Epithelial cell of prostate (primary cell): ENCODE measurements at places on chromosomes 7 and 10.
A peak's percentile ranks its signal among the peaks of the same experiment; 100 is the strongest.

DNA sequence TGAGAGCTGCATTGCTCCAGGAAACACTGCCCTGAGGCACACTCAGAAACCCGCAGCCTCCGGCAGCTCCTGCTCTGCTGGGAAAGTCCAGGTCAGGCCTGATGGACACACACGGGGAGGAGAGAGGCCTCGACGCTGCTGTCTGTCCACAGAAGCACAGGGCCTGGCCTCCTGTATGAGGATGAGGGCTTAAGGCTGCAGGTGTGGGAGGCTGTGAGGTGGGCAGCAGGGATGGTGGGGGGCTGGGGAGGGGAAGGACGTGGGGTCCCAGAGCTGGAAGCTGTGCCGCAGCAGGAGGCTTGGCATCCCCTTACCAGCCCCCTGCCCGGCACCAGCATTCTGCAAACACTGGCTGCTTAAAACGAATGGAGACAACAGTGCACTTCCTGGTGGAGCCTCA, 186.2 kb downstream of the DNAJB6 start:
- no peak for DNase-seq

DNA sequence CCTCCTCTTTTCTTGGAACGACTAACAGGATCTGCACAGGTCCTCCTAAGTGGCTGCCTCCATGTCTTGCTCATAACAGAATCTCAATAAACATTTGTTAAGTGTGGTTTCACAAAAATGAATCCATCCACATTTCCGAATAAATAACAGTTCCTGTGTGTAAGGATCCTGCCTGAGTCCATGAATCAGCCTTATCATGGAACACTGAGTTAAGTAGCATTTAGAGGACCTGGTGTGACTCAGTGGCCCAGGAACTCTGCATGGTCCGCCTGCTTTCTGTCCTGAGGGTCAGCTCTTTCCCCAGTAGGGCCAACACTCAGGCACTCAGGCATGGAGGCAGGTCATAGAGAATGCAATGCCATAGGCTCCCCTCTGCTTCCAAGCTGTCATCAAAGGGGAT, 15.8 kb upstream of the C10orf90 start:
- DNase-seq: no peak

DNA sequence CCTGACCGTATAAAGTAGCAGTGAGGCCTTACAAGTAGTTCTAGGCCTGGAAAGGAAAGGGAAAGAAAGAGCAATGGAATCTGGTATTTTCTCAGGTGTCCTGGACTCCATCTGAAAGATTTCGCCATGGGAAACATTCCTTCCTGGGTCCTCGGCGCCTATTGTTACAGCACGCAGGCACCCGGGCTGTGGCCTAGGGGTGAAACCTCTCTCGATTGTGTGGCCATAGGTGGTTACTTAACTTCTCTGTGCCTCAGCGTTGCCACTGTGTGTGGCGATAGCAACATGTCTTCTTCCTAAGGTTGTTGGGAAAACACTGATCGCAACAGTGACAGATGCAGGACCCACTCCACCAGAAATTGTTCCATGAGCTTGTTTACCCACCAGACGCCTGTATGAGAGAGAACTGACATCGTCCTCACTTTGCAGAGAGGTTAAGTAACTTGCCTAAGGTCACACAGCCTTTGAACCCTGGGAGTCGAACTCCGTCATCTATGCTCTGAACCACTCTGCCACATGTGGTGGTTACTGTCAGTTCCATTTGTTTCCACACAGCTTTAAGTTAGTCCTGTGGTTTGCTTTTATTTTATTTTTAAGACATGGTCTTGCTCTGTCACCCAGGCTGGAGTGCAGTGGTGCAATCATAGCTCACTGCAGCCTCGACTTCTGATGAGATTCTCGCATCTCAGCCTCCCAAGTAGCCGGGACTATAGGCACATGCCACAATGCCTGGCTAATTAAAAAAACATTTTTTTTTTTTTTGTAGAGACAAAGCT, 73.4 kb downstream of the LHPP start:
- DNase-seq: no peak

DNA sequence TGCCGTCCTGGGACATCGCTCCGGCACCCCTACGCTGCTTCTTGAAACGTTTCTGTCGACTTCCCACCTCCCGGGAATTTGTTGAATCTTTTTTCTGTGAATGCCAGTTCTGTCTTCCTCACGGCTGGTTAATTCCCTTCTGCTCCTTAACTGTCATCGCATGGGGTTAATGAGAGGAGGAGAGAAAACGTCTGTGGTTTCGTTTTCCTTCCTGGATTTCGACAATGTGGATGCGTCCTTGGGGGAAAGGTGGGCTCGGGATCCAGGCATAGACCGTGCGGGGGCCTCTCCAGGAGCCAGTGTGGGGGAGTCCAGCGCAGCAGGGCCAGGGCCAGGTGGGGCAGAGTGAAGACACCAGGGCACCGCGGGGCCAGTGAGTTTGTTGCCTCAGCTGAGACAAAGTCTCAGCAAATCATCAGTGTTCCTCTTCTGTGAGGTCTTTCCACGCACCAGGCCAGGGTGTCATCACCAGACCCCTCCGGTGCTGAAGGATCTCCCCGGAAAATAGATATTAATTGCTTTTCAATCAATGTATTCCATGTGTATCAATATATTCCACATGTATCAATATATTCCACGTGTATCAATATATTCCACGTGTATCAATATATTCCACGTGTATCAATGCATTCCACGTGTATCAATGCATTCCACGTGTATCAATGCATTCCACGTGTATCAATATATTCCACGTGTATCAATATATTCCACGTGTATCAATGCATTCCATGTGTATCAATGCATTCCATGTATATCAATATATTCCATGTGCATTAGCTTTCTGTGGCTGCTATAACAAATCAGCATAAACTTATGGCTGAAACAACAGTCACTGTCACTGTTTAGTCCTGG, 33.7 kb upstream of the CFAP46 start:
- no peak for DNase-seq

GRCh38 chr7:101941481-101942383, 124.3 kb downstream of the CUX1 start:
- peak; percentile 71 for DNase-seq

DNA sequence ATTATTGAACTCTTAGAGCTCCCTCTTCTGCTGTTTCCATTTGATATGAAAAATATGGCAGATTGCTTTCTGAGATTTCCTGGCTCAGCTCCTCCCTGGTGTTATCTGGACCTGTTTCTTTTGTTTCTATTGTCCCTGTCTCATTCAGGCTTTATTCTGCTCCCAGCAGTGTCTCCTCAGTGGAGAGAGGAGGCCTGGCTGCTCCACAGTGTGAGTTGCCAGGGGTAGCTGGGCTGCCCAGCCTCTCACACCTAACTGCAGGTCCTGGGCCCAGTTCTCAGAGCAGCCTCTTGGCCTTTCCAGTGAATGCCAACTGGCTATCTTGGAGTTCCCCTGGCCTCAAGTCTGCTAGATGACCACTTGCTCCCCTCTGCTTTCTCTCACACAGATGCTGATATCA, 127.0 kb downstream of the VPS41 start:
- no peak for DNase-seq

DNA sequence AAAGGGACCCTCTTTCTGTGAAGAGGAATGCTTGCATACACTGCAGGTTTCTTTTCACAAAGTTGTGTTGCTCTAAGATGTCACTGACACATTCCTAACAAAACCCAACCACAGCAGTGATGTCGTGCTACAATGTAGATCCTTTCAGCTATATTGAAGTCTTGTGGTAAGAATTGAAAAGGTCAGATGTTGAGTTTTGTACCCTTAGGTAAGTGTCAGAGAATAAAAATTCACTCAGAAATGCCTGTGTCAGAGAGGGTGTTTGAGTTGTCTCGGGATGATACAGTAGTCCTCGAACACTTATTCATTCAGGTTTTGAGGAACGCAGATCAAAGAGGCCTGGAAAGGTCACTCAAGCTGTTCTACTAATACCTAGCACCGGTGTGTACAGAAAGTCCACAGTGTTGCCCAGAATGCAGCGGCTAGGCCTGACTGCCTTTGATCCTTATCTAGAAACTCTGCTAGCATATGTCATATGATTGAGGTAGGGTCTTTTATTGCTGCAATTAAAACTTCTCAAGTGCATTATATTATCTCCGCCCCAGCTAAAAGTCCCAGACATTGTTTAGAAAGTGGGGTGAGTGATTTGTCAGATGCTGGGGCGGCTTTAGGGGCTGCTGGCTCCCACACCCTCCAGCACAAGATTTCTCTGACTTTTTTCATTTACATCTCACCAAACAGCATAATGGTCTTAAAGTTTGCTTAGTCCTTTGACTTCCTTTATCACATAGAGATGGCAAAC, 26.0 kb downstream of the RNF32 start:
- DNase-seq: no peak

- DNase-seq: peak; percentile 69
These were observed 46.2 kb downstream of the BAIAP2L1 start for GRCh38 chr7:98354511-98355249.

DNA sequence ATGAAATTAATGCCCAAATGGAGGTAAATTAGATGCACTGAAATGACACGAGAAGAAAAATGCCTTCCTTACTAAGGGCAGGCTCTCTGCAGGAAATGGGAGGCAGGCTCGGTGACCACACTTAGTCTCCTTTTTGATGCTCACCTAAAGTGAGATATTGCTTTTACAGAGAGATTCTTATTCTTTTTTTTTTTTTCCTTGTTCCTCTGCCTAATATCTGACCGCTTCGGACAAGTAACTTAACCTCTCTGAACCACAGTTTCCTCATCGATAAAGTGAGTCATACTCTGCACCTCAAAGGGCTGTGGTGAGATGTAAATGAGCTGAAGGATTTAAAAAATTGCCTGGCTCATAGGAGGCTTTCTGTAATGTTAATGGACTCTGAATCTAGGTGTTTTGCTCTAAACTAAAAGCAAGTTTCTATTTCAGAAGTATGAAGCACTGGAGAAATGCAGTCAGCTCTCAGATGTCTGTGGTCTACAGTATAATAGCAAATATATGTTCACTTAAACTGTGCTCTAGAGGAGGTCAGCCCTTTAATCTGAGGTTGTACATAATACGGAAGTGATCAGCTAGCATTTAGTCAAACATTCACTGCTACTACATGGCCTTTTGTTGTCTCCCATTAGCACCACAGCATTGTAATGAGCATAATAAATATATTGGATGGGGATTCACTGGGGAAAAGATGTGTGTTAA, 23.2 kb downstream of the NKX2-3 start:
- DNase-seq: no peak

- DNase-seq: no peak
These were observed 396.2 kb downstream of the TYW1 start for GRCh38 chr7:67392596-67393438.

GRCh38 chr7:27835376-27835775, 95.4 kb downstream of the TAX1BP1 start:
- DNase-seq: no peak

DNA sequence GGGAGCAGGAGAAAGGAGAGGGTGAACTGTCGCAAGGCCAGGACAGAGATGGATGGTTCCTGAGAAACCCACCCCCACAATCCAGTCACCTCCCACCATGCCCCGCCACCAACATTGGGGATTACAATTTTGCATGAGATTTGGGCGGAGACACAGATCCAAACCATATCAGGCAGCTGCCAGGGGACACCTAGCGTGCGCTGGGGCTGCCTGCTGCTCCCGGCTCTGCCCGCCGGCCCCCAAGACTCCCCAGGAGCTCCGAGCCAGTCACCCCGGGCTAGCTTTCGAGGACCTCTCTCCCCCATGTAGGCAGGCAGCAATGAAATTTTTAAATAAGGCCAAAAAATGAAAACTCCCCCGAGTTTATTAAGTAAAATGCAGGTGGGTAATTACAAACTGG, 111.7 kb downstream of the UNCX start:
- no peak for DNase-seq

DNA sequence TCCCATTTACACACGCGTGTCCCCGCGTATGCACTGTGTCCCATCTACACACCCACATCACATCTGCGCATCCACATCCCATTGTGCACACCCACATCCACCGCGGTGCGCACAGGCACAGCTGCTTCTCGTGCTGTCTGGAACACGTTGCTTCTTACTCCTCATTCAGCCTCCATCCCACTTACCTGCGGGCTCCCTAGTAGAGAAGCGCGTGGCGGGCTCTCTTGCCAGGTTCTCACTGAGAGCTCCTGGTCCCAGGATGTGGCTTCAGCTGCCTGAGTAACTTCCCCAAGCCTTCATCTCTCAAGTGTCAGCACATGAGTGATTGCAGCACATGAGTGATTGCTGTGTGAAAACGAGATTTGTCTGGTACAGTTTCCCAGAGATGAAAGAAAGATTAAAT, 117.8 kb downstream of the TRRAP start:
- DNase-seq: no peak

- no peak for DNase-seq
These were observed 238.5 kb upstream of the GALNT17 start for GRCh38 chr7:70893422-70893821.

- DNase-seq: no peak
These were observed 7.0 kb upstream of the MYO1G start for GRCh38 chr7:44985900-44986217.

DNA sequence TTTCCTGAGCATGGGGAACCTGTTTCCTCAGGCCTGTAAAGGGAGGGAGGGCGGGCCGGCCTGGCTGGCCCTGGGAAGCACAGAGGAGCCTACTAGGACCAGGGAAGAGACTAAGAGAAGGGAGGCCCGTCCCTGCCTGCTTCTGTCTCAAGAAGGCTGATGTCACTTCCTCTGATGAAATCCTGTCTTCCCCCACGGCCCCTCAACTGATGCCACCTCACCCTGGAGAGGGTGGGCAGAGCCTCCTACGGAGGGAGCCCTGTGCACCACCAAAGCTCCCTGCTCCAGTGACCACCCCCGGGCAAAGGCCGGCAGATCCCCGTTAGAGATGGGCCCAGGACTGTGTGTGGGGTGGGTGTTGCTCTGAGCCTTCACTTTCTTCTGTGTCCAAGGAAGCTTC, 1.0 kb upstream of the PILRA start:
- DNase-seq: no peak

GRCh38 chr10:51321300-51321699, 247.0 kb downstream of the PRKG1 start:
- no peak for DNase-seq

GRCh38 chr10:102701272-102701671, 12.9 kb downstream of the ARL3 start:
- DNase-seq: no peak

GRCh38 chr7:23315366-23315765, 16.2 kb downstream of the MALSU1 start:
- peak; percentile 29 for DNase-seq

GRCh38 chr7:123771846-123772245, 23.0 kb upstream of the WASL start:
- no peak for DNase-seq

DNA sequence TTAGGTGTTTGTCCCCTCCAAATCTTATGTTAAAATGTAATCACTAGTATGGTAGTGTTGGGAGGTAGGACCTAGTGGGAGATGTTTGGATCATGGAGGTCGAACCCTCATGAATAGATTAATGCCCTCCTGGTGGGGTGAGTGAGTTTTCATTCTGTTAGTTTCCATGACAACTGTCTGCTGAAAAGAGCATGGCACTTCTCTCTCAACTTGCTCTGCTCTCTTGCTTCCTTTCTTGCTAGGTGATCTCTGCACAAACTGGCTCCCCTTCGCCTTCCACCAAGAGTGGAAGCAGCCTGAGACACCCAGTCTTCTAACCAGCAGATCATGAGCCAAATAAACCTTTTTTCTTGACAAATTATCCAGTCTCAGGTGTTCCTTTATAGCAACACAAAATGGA, 853.9 kb downstream of the SORCS1 start:
- no peak for DNase-seq
